ENCODE measurements at places on chromosomes 6 and 20. TPM values are rescaled to one million over a fixed set of nuclear protein-coding genes. Genes with fewer than 3 reads are reported as not detected.

FNDC1 gene
- 0.05 TPM for total RNA-seq

SMPDL3A gene
- 2.0 TPM for total RNA-seq

UTRN gene
- total RNA-seq: 16.5 TPM

TCF21 gene
- 20.4 TPM for total RNA-seq

DNA sequence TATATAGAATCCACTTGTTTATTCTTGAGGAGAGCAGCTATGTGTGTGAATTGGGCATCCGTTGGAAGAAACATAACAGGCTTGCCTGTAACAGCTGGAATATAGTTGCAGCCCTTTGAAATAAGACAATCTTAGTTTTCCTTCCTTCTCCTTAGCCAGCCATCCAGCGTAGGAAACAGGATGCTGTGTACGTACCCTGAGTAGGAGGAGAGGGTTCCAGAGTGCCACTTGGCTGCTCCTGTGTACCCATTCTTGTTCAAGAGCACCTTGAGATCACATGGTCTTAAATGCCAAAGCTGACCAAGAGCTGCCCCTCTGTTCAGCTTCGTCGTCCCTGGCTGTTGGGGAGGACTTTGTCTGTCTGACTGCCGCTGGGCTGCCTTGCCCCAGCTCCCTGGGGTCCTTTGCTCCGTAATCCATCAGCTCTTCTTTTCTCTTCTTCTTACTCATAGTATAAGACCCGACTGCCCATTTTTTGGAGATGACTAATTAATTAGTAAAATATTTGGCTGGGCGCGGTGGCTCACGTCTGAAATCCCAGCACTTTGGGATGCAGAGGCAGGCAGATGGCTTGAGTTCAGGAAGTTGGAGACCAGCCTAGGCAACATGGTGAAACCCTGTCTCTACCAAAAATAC, 49.0 kb downstream of the RREB1 start:
- DNase-seq: peak; percentile 91

GRCh38 chr6:15620611-15621010, 42.2 kb downstream of the DTNBP1 start:
- no peak for DNase-seq

GRCh38 chr6:1312203-1312472, 240 bp downstream of the FOXQ1 start:
- no peak for DNase-seq

DNA sequence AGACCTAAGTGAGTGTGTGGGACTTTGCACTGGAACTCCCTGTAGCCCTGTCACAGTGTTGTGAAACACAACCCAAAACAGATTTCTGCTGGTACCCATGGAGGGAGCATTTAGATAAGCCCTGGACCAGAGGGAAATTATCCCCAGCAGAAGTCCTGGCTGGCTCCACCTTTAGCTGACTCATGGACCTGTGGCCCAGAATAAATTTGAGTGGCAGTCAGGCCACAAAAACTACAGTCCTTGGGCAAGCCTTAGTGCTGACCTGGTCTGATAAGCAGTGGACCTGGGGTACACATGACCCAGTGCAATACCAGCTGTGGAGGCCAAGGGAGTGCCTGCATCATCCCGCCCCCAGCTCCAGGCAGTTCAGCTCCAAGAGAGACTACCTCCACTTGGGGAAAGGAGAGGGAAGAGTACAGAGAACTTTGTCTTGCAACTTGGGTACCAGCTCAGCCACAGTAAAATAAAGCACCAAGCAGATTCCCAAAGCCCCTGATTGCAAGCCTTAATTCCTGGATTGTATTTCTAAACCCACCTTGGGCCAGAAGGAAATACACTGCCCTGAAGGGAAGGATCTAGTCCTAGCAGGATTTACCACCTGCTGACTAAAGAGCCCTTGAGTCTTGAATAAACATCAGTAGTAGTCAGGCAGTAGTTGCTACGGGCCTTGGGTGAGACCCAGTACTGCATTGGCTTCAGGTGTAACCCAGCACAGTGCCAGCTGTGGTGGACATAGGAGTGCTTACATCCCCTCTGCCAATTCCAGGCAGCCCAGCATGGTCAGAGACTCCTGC, 140.4 kb upstream of the COL21A1 start:
- no peak for DNase-seq

DNA sequence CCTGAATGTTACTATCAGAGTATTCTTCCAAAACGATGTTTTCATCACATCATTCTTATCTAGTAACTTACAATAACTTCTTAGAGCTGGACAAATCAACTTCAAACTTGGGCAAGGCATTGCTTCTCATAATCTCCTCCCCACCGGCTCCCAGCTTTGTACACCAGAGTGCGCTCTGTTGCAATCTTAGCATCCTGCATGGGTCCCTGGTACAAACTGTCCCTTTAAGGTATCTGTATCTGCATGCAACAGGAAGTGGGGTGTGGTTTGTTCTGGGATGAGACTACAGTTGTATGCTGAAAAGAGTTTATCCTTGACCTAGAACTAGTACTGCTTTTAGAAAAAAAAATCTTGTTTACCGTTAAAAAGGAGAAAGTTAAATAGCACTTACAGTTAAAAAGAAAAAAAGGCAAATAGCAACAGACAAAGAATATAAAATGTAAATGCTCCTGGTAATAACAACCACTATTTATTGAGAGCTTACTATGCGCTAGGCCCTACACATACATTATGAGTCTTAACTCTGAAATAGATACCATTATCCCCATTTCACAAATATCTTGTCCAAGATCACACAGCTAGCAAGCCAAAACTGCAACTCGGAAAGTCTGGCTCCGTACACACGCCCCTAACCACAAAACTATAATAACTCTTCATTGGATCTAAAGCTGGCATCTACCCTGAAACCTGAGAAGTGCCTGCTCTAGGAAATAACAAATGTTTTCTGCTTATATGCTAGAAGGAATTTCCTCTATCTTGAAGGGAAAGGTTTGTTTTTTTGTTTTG, 9.8 kb upstream of the HECA start:
- DNase-seq: peak; percentile 53

- no peak for DNase-seq
These were observed 28.1 kb downstream of the RIOK1 start for GRCh38 chr6:7417684-7418083.

- peak; percentile 18 for DNase-seq
These were observed 30.9 kb upstream of the RAB23 start for GRCh38 chr6:57252975-57253374.

GRCh38 chr6:62298745-62299392, 12.8 kb upstream of the KHDRBS2 start:
- DNase-seq: no peak

DNA sequence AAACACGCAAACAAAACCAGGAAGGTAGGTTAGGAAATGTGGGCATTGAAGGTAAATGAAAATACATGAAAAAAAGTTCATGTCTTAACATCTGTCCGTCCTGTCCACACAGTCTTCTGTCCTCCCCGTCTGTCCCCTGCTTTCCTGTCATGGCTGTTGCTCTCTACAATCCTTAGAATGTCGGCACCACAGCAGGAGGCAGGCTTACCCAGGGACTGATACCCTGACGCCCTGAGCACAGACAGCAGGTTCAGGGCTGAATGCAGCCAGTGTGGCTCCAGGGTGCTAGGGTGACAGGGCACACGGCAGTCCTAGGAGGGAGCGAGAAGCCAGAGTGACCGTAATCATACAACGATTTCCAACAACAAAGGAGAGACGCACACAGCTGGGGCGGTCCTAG, 123.7 kb downstream of the IRF4 start:
- DNase-seq: no peak

- no peak for DNase-seq
These were observed 135.3 kb upstream of the BMP2 start for GRCh38 chr20:6632187-6632586.

DNA sequence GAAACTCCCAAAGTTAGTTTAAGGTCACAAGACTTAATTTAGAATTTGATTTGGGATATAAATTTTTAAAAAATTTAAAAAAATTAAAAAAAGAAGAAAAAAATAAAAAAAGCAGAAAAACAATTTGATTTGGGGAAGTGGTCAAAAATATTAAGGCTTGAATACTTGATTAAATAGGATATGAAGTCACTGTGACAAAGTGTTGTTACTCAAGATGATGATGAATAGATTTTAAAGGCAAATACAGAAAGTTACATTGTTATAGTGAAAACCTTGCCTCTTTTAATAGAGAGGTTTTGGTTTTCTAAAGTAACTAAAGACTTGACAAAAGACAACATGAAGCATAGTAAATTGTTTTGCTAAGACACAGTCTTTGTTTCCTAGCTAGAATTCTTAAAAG, 7.2 kb downstream of the CST9 start:
- DNase-seq: no peak

DNA sequence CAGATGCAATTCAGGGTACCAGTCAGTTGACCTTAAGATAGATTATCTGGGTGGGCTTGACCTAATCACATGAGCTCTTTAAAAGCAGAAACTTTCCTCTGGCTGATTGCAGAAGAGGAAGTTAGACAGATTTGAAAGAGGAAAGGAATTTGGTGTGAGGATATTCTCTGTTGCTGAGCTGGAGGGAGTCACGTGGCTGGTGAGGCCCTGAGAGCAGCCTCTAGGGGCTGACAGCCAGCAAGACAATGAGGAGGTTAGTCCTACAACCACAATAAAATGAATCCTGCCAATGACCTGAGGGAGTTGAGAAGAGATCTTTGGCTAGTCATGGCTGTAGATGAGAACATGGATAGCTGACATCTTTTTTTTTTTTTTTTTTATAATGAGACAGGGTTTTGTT, 87.0 kb upstream of the B3GAT2 start:
- peak; percentile 14 for DNase-seq

- DNase-seq: no peak
These were observed 25.5 kb upstream of the FOXO3 start for GRCh38 chr6:108535114-108535742.
